SHP77 treated with DMSO at 0.1 percent for 48 hours (cell line): ENCODE measurements at places on chromosomes 2 and 18.
A peak's percentile ranks its signal among the peaks of the same experiment; 100 is the strongest.

- DNase-seq, result no peak
These were observed 188.4 kb upstream of the GYPC start for GRCh38 chr2:126467367-126468054.

DNA sequence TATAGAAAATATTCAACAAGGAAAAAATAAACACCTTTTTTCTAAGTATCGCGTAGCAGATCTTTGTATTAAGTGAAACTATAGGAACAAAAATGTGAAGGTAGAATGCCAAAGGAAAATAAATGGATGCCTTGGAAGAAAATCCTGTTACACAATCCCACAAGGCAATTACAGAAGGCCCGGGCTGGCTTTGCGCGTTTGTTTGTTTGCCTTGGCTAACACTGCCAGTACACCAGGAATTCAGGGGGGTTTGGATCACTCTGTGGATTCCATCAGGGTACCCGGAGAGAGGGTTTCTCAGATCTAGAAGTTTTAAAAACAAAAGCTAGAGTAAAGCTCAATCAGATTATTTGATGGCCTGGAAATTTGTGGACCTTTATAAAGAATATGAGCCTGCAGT, 478.3 kb downstream of the FBXO15 start:
- DNase-seq, result no peak

DNA sequence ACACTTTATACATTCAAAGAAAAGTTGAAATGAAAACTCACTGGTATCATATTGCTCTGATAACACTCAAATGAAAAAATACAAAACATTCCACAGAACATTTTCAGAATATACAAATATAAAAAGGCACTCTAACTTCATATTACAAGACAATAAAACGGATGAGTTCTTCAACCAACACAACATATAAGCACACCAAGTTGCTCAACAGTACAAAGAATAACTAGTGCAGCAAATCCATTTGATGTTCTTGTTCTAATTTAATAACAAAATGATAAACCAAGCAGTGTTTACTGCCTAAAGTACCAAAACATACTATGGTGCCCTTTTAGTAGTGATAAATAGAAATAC, 60.8 kb upstream of the PGAP1 start:
- no peak for DNase-seq

DNA sequence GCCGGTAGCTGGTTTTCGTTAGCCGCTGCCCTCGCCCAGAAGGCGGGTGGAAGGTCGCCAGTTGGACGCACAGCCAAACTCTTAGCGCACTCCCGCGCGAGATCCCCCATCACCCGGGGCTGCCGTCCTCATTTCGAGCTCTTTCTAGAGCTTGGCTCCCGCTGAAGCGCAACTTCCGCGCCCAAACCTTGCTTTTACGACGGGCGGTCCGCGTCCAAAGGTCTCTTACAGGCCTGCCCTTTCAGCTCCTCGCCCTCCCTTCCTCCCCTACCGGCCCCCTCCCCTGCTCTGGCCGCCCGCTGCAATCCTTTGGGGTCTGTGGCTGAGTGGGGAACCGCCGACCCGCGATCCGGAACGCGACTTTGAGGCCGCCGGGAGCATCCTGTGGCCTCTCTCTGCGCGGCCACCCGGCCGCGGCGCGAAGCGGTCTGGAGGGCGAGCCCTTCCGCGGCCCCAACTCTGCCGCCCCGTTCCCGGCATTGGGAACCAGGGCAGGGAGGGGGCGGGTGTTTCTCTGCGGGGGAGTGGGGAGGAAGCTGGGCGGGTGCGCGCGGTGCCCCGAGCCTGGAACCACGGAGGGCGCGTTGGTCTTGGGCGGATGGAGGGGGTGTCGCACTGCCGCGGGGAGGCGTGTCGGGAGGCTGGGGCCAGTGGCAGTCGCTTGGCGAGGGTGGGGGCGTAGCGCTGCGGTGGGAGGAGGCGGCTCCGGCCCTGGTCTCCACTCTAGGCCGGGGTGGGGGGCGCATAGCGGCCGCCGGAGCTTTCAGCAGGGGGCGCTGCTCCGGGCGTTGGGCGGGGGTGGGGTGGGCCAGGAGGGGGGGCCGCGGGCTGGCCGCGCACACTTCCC, at the start of gene GDF7:
GDF7 (plus strand) TSS at position 841 of the 847 bp plus-strand sequence. CDS start 96 bp downstream, outside the sequence.
- DNase-seq, result no peak

DNA sequence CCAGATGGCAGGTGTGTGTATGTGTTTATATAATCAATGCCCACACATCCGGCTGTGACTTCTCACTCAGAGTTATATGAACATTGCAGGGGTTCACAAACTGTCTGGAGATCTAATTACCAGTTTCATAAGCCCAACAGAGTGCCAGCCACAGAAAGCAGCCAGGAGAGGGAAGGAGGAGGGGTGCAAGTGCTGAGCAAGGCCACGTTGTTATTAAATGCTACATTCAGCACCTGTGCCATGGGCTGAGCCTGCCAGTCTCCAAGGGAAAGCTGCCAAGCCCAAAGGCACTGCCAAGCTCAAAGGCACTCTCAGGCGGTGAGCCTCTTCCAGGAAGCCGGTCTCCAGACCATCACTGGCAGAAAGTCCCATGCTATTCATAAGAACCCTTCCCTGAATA, 17.4 kb downstream of the XDH start:
- no peak for DNase-seq

GRCh38 chr2:188170356-188170755, 121.3 kb upstream of the GULP1 start:
- DNase-seq, result no peak

DNA sequence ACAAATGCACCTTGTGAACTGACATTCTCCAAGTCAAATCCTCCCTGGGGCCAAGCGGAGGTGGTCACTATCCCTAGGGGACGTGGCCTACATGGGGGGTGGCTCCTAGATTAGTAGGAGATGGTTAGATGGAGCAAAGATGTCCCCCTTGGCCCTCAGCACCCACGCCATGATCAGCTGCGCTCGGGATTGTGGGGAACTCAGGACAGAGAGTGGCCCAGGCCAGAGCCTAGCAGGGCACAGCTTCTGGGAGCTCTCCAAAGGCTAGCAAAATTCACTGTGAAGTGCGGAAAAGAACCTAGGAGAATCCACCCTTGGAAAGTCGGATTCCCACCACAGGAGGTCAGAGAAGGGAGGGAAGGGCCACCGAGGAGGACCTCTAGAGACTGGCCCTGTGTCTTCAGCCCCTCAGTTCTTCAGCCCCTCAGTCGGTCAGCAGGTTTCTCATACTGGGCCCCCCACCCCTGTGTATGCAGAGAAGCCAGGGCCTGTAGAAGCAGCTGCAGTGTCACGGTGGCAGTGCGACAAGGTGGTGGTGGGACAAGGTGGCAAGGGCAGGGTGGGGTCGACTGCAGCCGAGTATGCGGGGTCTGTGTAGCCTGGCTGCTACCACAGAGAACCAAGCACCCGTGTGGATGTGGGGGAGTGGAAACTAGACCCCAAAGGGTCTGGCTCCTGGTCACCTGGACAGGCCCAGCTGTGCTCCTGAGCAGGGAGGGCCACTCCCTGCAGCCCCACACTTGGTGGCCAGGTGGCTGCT, 18.4 kb downstream of the GPR55 start:
- no peak for DNase-seq

- DNase-seq, result no peak
These were observed 118.3 kb downstream of the CABLES1 start for GRCh38 chr18:23253630-23254029.

- no peak for DNase-seq
These were observed 20.0 kb upstream of the KYNU start for GRCh38 chr2:142857256-142858164.

GRCh38 chr2:119662297-119662696, 16.7 kb upstream of the TMEM177 start:
- no peak for DNase-seq

DNA sequence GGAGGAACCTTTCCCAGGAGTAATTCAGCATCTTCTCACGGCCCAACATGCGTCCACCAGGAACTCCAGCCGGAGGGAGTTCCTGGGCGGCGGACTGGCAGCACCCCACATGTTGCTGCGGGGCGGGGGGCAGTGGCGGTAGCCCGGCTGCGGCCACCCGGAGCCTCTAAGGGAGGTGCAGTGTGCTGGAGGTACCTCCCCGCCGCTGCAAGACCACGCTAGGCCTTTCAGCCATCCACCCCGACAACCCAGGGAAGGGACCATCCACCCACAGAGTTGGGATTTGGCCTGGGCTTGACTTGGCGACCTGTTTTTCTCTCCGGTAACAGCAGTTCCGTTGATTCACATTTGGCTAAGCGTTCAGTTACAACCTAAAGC, 625 bp downstream of the LYPD6 start:
- DNase-seq, result no peak

DNA sequence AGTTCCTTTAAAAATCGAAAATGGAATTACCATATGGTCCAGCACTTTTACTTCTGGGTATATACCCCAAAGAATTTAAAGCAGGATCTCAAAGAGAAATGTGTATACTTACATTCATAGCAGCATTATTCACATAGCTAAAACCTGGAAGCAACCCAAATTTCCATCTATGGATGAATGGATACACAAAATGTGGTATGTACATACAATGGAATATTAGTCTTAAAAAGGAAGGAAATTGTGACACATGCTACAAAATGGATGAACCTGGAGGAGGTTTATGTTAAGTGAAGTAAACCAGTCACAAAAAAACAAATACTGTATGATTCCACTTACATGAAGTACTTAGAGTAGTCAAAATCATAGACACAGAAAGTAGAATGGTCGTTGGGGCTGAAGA, 147.9 kb upstream of the LTBP1 start:
- DNase-seq, result no peak

- DNase-seq, result no peak
These were observed 90.9 kb downstream of the ANKRD44 start for GRCh38 chr2:197219636-197220035.

DNA sequence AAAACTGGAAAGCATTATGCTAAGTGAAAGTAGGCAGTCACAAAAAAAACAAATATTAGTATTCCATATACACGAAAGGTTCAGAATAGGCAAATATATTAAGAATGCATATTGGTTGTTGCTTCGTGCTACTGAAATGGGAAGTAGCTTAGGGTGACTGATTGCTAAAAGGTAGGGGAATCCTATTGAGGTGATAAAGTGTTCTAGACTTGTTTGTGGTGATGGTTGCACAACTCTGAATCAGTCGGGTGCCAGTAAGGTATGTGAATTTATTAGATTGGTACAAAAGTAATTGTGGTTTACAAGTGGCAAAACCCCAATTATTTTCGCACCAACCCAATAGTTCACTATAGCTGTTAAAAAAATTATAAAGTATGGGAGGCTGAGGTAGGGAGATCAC, 20.7 kb downstream of the USP34 start:
- DNase-seq, result no peak

- peak; percentile 32 for DNase-seq
These were observed 19.2 kb downstream of the DAW1 start for GRCh38 chr2:227890495-227891079.

- no peak for DNase-seq
These were observed 45.7 kb upstream of the TPO start for GRCh38 chr2:1367601-1368000.

GRCh38 chr18:74084184-74084855, 63.3 kb downstream of the FBXO15 start:
- DNase-seq, result peak; percentile 31

DNA sequence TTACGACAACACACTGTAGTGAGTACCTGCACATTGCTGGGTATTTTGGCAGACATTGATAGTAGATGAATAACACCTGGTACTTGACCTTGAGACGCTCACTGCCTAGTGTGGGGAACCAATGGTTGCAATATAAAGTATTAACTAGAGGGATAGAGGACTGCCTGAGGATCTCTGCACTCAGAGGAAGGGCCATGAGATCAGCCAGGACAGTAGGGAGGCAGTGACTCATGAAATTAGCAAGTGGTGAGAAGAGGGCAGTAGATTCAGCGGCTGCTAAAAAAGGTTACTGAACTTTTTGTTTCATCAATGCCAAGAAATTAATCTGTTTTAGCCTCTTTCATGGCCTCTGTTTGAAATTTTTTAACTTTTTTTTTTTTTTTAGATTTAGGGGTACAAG, 250.8 kb upstream of the TCF4 start:
- DNase-seq, result no peak

DNA sequence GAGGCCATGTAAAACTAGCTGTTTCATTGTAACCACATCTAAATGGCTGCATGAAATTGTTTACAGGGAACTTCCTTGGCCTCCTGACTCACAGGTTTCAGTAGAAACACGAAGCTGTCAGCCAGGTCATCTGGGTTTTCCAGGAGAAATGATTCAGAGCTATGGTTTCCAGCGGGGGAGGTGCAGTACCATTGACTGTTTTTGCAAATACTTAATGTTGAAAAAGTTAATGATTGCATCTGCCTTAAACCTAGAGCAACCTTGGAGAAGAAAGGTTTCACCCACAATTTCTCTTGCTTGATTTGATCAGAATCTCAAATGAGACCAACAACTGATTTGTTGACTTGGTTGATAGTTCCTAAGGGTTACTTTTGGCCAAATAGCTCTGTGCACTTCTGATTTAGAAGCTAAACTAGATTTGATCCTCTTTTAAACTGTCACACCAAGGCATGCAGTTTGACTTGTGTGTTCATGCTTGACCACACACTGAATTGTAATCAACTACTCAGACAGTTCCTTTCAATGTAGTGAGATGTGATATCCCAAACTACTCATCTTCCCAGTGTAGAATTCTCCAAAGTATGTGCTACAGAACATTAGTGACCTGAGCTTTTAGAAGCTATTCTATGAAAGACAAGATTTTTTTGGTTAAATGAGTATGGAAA, 193.5 kb upstream of the CHST9 start:
- DNase-seq, result no peak

DNA sequence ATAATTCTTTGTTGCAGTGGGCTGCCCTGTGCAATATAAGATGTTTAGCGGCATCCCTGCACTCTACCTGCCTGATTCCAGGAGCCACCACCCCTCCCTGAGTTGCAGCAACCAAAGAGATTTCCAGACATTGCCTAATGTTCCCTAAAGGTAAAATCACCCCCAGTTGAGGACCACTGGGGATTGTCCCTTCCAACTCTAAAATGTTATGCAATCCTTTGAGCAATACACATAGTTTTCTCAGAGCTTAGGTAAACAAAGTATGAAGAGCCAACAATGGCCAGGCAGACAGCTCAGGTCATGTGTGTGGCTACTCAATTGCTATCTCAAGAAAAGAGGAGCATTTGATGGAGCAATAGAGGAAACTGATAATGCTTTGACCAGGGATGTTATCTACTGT, 87.0 kb downstream of the XDH start:
- no peak for DNase-seq

DNA sequence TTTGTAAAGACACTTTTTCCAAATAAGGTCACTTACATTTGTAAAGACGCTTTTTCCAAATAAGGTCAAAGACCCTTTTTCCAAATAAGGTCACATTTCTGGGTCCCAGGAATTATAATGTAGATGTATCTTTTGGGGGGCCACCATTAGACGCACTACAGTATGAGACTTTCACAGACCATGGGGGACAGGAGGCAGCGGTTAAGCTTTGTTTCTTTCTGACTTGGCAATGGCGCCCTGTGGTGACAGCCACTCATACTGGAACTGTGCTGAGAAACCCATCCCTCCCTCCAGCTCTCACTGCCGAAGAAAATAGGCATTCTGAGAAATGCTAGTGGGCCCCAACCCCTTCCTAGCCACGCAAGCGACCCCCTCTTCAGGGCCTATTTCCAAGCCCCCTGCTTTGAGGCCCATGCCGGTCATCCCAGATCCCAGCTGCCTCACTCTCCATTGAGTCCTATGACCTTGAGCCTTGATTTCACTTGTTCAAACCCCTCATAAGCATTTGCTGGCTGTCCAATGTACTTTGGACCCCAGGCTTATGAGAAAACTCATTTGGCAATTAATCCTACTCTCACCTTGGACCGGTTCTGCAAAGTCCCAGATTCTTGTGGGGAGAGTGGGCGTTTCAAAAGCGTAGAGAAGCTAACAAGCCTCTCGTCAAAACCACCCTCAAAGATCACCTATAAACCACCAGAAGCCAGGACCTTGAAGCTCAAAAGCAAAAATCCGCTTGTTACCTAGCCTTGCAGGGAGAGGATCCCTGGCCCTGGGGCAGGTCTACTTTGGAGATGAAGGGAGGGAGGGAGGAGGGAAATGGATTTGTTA, 11.3 kb upstream of the SPATA3 start:
- no peak for DNase-seq
